ENCODE measurements at places on chromosomes 4 and X. TPM values are rescaled to one million over a fixed set of nuclear protein-coding genes. Genes with fewer than 3 reads are reported as not detected.

The RASL11B gene
- polyA plus RNA-seq = not detected

The ARSD gene
- 28.6 TPM for polyA plus RNA-seq

GRCh38 chr4:141486375-141486997 lies 149.9 kb upstream of the IL15 start:
- no peaks in the 10 kb centered on the region for H3K27me3 ChIP-seq
- H3K36me3 ChIP-seq = no peaks in the 10 kb centered on the region
- no peak for DNase-seq
- H3K27ac ChIP-seq = no peak overlapping the region

- no peak overlapping the region for H3K27ac ChIP-seq
- no peak for DNase-seq
- H3K4me3 ChIP-seq = no peak overlapping the region
- no peaks in the 10 kb centered on the region for H3K36me3 ChIP-seq
- H3K27me3 ChIP-seq = no peaks in the 10 kb centered on the region
- no peaks in the 10 kb centered on the region for H3K4me1 ChIP-seq
These were observed 448.2 kb downstream of the CCSER1 start for GRCh38 chr4:90575371-90575770.

The FAM9B gene
- not detected for polyA plus RNA-seq

DNA sequence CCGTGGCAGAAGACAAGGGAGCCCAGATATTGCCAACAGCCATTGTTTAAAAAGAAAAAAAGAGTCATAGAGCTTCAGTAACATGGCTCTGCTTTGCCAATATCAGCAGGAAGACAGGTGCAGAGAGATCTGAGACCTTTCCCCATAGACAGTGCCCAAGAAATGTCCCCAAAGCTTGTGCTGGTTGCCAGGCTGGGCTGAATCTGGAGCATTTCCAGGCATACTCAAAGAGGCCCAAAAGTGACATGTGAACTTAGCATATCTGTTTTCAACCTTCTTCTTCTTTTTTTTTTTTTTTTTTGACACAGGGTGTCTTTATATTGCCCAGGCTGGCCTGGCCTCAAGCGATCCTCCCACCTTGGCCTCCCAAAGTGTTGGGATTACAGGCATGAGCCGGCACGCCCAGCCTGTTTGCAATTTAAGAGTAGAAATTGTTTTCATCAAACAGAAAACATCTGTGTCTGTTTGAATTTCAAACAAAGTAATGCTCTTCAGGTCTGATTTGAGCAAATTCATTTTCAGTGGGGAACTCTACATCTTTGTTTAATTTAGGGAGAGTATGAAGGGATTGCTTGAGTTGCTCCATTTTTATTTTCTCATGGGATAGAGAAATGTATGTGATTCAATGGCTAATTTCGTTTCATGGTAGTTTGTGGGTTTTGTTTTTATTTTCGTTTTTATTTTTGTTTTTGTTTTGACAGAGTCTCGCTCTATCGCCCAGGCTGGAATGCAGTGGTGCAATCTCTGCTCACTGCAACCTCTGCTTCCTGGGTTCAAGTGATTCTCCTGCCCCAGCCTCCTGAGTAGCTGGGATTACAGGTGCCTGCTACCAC lies 56.6 kb upstream of the RBM47 start:
- H3K4me3 ChIP-seq = no peak overlapping the region
- peak overlapping the region; percentile 6 for H3K27ac ChIP-seq
- H3K36me3 ChIP-seq = no peaks in the 10 kb centered on the region

DNA sequence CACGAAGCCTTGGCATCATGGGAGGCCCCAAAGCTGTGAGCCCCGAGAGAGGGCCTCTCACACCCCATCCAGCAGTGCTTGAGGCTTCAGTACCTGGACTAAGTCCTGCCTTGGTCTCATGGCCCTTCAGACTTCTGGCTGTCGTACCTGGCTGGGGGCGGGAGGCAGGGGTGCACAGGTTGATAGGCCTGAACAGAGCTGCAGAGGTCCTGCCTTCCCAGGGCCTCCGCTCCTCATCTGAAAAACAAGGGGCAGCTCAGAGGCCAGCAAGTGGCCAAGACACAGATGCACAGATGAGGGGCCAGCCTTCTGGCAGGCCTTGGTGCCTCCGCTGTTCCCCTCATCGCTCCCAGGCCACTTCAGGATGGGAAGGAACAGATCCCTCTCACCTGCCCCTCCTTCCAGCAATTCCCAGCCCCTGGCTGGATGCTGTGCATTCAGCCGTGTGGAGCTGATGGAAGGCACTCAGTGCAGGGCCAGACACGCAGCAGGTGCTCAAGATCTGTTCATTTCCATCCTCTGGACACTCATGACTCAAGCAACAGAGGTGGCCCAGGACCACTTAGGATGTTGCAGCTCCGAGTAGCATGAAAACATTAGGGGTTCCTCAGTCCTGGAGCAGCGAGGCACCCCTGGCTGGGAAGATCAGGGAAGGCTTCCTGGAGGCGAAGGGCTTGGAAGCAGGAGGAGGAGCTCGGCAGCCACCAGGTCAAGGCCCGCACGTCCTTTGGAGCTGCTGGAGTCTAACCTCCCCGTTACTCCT lies 1.4 kb downstream of the ZNF185 start:
- DNase-seq = no peak
- H3K27ac ChIP-seq = no peak overlapping the region
- no peaks in the 10 kb centered on the region for H3K36me3 ChIP-seq
- H3K4me1 ChIP-seq = no peaks in the 10 kb centered on the region
- H3K27me3 ChIP-seq = no peaks in the 10 kb centered on the region

GRCh38 chrX:40809210-40809609 lies 73.9 kb upstream of the MED14 start:
- H3K4me3 ChIP-seq = no peak overlapping the region
- no peak overlapping the region for H3K27ac ChIP-seq
- no peaks in the 10 kb centered on the region for H3K4me1 ChIP-seq
- H3K36me3 ChIP-seq = no peaks in the 10 kb centered on the region

The GSX2 gene
- not detected for polyA plus RNA-seq

DNA sequence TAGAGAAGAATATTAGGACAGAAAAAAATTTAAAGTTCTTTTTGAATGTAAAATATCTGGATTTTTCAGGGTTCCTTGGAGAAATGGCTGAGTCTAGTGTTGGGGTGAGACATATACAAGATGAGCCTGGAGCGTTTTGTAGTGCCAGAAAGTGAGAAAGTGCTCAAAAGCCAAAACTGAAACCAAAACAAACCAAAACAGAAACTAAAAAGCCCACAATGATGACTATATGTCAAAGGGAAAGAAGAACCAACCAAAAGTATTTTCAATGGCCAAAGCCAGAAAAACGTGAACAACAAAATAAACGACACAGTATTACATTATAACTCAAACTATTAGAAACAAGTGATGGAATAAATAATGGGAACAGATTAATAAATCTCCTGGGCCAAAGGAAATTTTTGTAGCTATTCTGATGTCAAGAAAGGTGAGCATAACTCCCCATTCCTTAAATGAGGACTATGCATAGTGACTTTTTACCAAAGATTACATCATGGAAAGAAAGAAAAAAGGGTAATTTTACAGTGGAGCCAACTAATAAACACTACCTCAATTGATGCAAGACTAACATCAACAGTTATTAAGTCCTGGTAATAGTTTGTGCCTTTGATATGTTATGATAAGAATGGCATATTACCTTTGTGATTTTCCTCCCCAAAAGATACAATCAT lies 1137.6 kb downstream of the C4orf33 start:
- no peaks in the 10 kb centered on the region for H3K36me3 ChIP-seq
- H3K4me3 ChIP-seq = no peak overlapping the region
- H3K4me1 ChIP-seq = no peaks in the 10 kb centered on the region
- DNase-seq = no peak

- no peaks in the 10 kb centered on the region for H3K4me1 ChIP-seq
- H3K36me3 ChIP-seq = no peaks in the 10 kb centered on the region
- no peaks in the 10 kb centered on the region for H3K27me3 ChIP-seq
These were observed 11.8 kb upstream of the PGK1 start for GRCh38 chrX:78092296-78092695.

The RAB9B gene
- not detected for polyA plus RNA-seq

The IL21 gene
- not detected for polyA plus RNA-seq

GRCh38 chrX:29172880-29173279 lies 585.6 kb downstream of the IL1RAPL1 start:
- H3K4me1 ChIP-seq = no peaks in the 10 kb centered on the region
- no peak overlapping the region for H3K27ac ChIP-seq
- no peaks in the 10 kb centered on the region for H3K36me3 ChIP-seq
- no peaks in the 10 kb centered on the region for H3K27me3 ChIP-seq
- no peak overlapping the region for H3K4me3 ChIP-seq

DNA sequence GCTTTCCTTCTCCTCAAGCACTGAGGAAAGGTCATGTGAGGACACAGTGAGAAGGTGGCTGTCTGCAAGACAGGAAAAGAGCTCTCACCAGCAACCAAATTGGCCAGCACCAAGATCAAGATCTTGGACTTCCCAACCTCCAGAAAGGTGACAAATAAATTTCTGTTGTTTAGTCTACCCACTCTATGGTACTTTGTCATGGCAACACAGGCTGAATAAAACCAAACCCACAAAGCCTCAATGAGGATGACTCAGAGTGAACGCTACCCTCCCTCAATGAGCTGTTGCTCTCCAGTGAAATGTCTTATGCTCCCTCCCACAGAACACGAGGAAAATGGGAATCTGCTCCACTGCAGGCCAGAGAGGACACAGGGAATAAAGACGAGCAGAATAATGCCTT lies 244.1 kb downstream of the RAB28 start:
- no peak overlapping the region for H3K4me3 ChIP-seq
- H3K36me3 ChIP-seq = no peaks in the 10 kb centered on the region
- no peak for DNase-seq
- no peaks in the 10 kb centered on the region for H3K27me3 ChIP-seq
- H3K27ac ChIP-seq = no peak overlapping the region

DNA sequence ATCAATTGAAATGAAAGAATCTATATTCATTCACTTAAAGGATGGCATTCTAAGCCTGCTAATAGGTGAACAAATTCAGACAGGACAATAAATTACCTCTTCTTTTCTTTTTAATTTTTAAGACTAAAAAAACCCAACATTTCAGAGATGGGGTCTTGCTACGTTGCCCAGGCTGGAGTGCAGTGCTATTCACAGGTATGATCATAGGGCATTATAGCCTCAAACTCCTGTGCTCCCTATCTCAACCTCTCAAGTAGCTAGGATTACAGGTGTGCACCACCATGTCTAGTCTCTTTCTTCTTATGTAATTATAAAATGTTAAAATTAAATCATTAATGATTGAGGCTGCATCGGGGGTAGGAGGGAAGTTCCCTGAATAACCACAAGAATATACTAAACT lies 52.5 kb upstream of the PDLIM5 start:
- H3K27ac ChIP-seq = no peak overlapping the region
- no peaks in the 10 kb centered on the region for H3K36me3 ChIP-seq
- no peak for DNase-seq
- H3K4me3 ChIP-seq = no peak overlapping the region

- no peak for DNase-seq
- no peaks in the 10 kb centered on the region for H3K27me3 ChIP-seq
- no peak overlapping the region for H3K4me3 ChIP-seq
These were observed 194.6 kb upstream of the STK26 start for GRCh38 chrX:131828482-131828881.

DNA sequence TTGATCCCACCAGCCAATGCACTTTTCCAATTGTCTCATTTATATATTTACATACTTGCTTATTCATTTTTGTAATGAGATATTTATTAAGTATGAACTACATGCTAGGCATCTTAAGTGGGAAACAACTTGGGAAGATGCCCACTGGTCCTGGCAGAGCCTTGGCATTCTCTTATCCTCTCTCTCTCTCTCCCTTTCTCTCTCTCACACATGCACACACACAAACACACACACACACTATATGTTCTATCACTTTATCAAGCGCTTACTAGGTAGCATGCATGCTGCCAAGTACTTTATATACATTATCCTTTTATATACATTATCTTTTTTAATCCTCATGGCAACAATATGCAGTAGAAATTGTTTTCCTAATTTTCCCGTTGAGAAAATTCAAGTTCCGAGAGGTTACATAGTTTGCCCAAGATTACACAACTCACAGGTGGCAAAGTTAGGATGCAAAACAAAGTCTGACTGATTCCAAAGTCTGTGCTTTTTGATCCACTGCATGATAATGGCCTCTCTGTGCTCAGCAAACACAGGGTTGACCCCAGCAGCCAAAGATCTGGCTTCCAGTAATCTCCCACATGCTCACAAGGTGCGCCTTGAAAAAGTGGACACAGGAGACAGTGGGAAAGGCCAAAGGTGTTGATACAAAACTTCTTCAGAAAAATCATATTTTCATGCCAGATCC lies 173.1 kb upstream of the KLF3 start:
- H3K36me3 ChIP-seq = no peaks in the 10 kb centered on the region
- H3K4me1 ChIP-seq = no peaks in the 10 kb centered on the region
- no peaks in the 10 kb centered on the region for H3K27me3 ChIP-seq
- DNase-seq = no peak
- no peak overlapping the region for H3K27ac ChIP-seq

DNA sequence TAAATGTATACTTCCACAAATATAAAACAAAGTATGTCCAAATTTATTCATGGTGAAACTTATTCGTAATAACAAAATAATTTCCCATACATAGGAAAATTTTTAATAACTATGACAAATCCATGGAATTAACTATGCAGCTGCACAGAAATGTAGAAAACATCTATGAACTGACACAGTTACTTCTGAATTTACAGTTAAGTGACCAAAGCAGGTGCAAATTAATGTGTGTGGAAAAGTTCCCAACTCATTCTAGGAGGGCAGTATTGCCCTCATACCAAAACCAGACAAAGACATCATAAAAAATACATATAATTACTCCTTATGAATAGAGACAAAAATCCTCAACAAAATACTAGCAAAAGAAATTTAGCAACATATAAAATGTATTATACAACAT lies 12.5 kb downstream of the LDOC1 start:
- no peak overlapping the region for H3K27ac ChIP-seq
- no peaks in the 10 kb centered on the region for H3K36me3 ChIP-seq
- H3K4me1 ChIP-seq = no peaks in the 10 kb centered on the region

The INPP4B gene
- polyA plus RNA-seq = 0.01 TPM

The UCHL1 gene
- not detected for polyA plus RNA-seq

The ITIH6 gene
- not detected for polyA plus RNA-seq

DNA sequence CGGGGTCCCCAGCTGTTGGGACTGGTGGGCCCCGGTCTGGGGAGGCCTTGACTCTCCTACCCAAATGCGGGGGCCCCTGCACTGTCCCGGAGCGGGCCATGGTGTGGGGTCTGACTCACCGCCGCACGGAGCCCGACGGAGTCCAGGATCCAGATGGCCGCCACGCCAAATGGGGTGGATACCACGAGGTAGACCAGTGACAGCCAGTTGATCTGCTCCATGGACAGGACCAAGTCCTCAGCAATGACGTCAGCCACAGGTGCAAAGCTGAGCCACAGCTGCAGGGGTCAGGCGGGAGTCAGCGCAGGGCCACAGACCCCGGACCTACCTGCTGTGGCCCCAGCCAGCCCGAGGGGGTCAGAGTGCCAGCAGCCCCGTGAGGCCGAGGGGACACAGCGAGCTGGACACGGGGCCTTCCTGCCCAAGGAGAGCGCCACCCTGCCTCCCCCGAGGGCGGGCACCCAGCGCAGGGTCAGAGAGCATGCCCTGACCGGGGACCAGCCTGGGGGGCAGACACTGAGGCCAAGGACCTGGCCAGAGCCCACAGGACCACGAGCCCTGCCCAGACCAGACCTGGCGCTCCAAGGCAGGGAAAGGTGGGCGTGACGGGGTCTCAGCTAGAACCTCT lies 2.4 kb downstream of the SLC49A3 start:
- H3K4me1 ChIP-seq = peaks cover 58% of the 10 kb centered on the region
- no peak overlapping the region for H3K4me3 ChIP-seq
- H3K27ac ChIP-seq = peak overlapping the region; percentile 99
- no peaks in the 10 kb centered on the region for H3K27me3 ChIP-seq
- no peak for DNase-seq
- H3K36me3 ChIP-seq = peaks cover 18% of the 10 kb centered on the region
